NCI-H524 (cell line): ENCODE measurements at places on chromosomes 12 and 14.

- no peak for DNase-seq
Measured at GRCh38 chr14:80867091-80867490, 74.4 kb downstream of the CEP128 start.

DNA sequence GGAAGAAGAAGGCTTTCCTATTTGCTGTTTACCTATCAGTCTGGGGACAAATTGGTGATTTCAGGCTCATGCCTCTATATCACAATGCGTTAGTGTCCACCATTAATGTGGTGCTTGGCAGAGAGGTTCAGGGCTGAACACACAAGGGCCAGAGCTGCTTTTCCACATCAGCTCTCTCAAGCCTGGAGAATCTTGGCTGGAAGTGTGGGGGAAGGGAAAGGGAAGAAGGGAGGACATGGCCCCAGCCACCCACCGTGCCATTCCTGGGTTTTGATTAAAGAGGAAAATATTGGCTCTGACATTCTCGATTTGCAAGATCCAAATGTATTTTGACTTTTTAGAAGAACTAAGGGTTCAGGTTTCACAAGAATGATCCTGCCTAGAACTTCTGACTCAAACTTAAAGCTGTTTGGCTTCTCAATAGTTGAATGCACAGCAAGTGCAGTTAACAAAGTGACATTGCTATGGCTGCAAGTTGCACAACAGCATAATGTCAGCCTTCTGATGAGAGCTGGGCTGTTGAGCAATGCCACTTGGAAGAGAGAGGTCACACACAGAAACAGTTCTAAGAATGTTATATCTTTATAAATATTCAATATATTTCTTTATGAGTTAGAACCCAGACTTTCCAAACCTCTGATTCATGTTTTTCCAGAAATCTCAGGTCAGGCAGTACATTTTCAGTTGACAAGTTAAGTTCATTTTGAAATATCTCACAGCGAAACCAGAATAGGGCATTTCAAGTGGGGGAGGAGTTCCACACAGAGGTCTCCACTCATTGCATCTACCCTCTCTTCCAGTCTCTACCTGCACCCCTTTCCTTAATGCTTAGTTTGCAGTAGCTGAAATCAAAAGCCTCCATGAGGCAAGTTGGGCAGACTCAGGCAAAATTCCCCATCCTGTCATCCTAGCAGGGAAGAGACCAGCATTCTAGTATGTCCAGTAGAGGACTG is 25.3 kb downstream of the IGF1 start:
- no peak for DNase-seq

DNA sequence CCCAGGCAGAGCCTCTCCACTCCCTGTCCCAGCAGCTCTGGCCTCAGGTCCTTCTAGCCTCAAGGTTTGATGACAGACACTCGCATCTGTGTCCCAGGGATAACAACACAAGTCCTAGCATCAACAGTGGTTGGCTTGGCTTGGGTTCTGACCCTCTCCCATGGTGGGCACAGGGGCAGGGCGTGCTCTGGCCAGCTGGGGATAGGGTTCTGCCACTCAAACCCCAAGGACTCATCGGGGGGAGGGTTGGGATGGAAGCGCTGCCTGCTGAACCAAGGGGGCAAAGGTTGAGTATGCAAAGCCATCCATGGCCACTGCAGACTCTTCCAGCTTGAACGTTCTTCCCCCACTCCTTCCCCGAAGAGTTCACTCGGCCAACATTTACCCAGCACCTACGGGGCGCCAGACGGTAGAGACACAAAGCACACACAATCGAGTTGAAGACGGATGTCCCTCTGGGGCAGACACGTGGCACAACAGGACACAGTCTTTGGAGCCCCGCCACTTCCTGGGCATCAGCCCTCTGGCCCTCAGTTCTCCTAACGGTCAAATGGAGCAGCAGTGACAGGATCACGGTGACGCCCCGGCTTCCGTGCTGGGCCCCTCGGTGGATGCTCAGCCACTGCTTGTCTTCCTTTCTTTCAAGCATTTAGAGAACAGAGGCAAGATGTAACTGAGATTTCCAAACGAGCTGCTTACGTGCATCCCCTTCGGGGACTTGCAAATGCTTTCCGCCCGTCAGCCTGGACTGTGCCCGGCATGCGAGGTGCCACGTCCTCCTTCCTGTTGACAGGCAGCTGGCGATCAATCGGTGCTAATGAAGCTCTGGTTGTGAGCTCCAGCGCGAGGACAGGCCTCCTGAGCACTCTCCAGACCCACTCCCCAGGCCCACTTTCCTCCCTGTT is 42.6 kb downstream of the DLK1 start:
- no peak for DNase-seq

- no peak for DNase-seq
Measured at GRCh38 chr14:29805415-29806123, 122.1 kb downstream of the PRKD1 start.

DNA sequence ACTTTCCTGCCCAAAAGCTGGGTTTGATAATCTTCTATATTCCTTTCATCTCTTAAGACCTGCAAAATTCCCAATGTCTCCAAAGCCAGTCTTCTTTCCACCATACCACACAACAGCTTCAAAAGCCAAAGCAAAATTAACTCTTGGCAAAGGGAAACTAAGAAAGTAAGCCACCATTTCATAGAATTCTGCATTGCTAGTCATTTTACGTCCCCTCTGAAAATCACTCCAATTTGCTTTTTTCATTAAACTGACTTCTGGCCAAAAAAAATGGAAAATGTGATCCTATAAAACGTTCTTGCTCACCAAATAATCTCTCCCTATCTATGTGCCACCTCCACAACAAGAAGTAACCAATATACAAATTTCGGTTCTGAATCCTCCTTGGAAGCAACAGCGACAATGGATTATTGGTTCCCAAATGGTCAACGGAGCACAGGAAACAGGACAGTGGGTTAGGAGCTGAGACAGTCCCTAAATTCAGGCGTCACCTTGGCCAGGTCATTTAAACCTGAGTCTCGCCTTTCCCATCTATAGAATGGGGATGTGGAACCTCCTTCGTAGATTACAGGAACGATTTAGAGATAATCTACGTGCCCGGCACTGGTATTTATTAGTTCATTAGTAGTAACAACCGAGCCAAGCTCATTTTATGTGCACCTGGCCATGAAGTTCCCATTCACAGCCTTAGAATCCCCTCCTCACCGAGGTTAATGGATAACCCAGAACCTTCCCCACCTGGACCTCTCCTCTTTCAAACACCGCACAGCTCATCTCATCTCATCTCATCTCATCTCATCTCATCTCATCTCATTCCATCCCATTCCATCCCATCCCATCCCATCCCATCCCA is 1.2 kb downstream of the NT5DC3 start:
- DNase-seq = no peak

GRCh38 chr14:68675233-68675577 is 117.7 kb downstream of the ZFP36L1 start:
- no peak for DNase-seq

GRCh38 chr14:98162856-98163805 is 1108.9 kb downstream of the BCL11B start:
- DNase-seq = peak; percentile 52

GRCh38 chr14:99980299-99980698 is 84.9 kb upstream of the EVL start:
- DNase-seq = no peak

DNA sequence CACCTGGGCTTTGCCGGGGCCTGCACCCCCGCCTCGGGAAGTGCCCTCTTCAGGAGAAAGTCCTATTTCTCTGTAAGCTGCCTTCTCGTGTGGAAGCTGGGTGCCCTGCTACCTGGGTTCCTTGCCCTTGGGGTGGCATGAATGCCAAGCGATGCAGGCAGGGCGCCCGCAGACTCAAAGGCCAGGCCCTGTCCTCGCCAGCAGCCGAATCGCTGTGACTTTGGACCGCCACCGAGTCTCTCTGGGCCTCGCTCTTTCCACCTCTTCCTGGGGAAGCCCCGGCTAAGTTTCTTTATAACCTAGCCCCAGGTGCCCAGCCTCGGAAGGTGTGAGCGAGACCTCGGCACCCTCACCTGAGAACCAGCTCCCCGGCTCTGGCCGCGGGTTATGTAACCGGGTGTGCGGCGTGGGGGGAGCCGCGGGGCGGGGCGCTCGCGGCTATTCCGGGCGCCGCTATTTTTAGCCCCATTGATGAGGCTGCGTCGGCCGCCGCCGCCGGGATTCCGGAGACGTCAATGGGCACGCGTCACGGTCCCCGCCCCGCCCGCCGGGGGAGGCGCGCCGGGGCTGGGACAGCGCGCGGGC is 14.6 kb upstream of the NR4A1 start:
- DNase-seq = peak; percentile 51

GRCh38 chr14:24136684-24137528 is 912 bp downstream of the PSME1 start:
- DNase-seq = peak; percentile 40

DNA sequence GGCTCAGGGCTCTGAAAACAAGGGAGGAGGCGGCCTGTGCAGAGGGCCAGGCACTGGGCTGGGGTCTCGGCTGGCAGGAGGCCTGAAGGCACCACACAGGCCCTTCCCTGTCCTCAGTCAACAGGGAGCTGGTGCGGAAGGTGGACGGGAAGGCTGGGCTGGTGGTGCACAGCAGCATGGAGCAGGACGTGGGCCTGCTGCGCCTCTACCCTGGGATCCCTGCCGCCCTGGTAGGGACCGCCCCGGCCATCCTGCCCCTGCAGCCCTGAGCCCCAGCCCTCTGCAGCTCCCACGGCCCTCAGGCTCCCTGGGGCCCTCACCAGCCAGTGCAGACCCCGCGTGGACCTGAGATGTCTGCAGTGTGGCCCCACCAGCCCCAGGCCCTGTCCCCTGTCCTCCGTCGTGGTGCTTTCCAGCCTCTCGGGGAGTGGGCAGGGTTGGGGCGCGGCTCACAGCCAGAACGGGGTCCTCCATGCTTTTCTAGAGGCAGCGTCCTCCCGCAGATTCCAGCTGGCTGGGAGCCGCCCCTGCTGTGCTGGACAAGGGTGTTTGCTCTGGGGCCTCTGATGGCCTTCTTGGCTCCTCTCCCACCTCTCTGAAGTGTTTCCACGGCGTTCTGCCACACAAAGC is 18.1 kb downstream of the ASPG start:
- no peak for DNase-seq

DNA sequence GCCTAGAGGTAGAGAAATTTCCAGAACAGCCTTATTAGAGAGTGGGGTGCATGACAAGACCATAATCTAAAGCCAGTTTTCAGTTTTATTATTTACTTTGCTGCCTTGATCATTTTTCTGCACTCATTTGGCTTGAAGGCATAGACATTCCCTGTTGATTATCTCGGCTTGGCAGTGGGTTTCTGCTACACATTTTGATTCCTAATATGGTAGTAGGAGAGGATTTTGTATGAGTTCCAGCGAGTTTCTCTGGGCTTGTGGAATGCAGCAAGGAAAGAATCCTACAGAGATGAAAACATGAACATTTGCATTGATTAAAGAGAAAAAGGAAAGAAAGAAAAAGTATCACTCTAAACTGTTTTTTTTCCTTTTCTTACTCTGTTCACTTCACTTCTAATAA is 281.2 kb downstream of the PAWR start:
- DNase-seq = no peak

DNA sequence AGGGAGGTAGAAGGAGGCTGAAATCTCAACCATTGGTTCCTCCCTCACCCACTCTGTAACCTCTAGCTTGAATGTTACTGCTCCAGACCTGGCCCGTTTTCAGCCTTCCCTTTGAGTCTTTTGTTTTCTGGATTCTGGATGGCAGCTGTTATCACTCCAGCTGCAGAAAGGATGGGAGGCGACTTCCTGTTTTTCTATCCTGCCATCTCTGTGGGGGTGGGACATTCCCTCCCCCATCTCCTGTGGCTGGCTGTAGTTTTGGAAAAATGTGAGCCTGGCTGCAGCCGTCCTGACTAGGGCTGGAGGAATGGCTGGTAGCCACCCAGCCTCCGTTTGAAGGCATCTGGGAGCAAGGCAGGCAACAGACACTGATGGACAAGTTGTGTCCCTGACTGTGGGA is 2.9 kb upstream of the PPFIBP1 start:
- no peak for DNase-seq

DNA sequence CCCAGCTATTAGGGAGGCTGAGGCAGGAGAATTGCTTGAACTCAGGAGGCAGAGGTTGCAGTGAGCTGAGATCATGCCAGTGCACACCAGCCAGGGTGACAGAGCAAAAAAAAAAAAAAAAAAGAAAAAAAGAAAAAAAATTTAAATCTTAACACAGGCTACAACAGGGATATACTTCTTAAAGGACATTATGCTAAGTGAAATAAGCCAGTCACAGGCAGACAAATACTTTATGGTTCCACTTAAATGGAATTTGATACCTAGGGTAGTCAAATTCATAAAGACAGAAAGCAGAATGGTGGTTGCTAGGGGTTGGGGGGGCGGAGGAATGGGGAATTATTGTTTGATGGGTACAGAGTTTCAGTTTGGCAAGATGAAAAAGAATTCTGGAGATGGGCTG is 14.8 kb upstream of the PPTC7 start:
- DNase-seq = no peak
